ENCODE measurements at places on chromosomes 3 and 15.
A peak's percentile ranks its signal among the peaks of the same experiment; 100 is the strongest.

DNA sequence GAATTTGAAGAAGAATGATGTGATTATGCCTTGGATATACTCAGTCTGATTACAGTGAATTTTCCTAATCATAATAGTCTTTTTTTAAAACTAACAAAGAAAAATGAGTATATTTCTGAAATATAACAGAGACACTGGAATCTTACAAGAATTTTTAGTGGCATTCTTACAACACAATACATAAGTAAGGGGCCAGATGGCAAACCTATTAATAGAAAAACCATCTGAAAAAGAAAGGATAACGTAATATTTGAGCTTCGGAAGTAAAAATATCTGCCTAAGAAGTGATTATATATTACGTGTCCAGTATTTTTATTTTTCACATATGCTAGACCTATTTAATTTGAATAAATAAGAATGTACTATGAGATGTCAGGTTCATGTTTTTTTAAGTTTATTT lies 452.8 kb downstream of the NAALADL2 start:
- DNase-seq: no peak

DNA sequence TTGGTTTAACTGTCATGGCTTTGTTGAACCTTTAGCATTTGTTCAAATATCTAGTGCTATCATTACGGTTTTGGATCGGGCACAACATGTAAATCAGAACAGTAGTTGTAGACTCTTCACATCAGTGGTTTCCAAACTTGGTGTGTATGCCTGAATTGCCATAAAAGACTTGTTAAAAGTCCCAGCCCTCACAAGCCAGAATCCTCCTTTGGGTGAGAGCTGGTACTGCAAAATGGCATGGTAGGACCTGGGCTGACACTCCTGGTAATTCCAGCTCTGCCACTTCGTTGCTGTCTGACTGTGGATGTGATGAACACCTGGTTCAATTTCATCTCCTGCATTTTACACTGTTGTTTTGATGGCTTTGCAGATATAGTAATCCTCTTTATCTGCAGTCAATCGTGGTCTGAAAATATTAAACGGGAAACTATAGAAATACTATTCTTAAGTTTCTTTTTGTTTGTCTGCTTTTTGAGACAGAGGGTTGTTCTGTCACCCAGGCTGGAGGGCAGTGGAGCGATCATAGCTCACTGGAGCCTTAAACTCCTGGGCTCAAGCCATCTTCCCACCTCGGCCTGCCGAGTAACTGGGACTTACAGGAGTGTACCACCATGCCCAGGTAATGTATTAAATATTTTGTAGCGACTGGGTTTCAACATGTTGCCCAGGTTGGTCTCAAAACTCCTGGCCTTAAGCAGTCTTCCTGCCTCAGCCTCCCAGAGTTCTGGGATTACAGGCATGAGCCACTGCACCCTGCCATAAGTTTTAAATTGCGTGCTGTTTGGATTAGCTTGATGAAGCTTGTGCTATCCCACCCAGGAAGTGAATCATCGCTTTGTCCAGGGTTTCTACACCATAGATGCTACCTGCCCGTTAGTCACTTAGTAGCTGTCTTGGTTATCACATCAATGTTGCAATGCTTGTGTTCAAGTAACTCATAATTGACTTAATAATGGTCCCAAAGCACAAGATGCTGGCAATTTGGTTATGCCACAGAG lies 61.6 kb downstream of the RAB7A start:
- peak; percentile 24 for DNase-seq

DNA sequence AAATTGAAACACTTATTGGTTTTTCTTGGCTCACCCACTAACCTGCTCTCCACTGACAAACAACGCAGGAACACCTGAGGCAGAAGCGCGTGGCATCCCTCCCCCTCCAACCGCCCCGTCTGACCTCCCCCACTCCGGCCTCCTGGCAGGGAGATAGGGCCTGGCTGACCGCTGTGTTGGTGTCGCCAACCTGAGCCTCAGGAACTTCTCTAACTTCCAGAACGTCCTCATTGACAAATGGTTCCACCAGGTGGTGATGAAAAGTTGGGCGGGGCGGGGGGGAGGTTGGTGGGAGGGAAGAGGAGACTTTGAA lies 22.8 kb downstream of the IL17RD start:
- DNase-seq: no peak

GRCh38 chr15:56808160-56808559 lies 74.9 kb upstream of the ZNF280D start:
- DNase-seq: no peak

DNA sequence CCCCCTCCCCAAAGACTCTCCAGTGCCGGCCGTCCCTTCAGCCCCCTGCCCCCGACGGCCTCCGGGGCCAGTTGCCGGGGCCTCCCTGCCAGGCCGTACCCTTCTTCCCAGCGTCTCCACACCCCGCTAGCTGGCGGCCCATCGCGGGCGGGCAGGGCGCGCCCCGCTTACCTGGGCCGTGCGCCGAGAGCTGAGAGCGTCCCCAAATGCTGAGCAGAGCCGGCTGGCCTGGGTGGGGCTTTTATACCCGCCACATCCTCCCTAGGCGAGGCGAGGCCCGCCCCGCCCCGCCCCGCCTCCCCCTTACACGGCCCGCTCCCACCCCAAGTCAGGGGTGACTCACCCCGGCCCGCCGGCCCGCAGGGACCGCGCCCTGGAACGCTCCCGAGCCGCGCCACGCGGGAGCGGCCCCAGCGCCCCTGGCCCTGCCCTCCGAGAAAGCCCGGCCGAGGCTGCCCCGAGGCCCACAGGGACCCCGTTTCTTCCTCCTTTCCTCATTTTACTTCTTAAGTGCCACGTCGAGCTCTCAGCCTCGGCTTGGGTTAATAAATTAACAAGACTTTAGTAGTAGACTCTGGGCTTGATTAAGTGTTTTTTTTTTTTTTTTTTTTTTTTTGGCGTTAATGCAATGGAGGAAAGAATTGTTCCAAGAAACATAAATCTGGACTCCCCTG lies at the start of gene ANXA2:
Gene ANXA2, minus strand, starts transcription at position 215 of the 674 bp plus-strand sequence. CDS start 11,911 bp downstream, outside the sequence.
- DNase-seq: peak; percentile 86

GRCh38 chr3:18888819-18889218 lies 259.5 kb upstream of the KCNH8 start:
- no peak for DNase-seq

GRCh38 chr3:124552224-124552623 lies 178.0 kb upstream of the UMPS start:
- DNase-seq: no peak

DNA sequence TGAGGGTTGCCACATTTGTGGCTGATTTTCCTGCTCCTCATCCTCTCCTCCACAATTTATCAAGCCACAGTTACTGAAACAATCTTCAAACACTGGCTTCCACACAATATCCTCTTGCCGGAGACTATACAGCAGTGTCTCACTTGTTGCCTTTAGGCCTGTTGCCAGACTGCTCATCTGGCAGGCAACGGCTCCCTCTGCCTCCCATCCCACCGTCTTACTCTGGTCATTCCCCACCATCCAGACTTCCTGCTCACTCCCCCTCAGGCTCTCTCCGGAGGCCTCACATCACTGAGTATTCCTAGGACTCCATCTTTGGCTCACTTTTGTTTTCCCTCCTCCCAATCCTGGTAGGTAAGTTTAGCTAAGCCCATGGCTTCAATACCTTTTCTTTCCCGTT lies 301.9 kb downstream of the IL20RB start:
- DNase-seq: no peak

Measured in CD4-positive, alpha-beta T cell treated with Interferon gamma for 1 hour (primary cell).